ENCODE measurements at places on chromosomes 4 and X.

- no peak for DNase-seq
Measured at GRCh38 chr4:150126201-150126863, 48.1 kb downstream of the DCLK2 start.

DNA sequence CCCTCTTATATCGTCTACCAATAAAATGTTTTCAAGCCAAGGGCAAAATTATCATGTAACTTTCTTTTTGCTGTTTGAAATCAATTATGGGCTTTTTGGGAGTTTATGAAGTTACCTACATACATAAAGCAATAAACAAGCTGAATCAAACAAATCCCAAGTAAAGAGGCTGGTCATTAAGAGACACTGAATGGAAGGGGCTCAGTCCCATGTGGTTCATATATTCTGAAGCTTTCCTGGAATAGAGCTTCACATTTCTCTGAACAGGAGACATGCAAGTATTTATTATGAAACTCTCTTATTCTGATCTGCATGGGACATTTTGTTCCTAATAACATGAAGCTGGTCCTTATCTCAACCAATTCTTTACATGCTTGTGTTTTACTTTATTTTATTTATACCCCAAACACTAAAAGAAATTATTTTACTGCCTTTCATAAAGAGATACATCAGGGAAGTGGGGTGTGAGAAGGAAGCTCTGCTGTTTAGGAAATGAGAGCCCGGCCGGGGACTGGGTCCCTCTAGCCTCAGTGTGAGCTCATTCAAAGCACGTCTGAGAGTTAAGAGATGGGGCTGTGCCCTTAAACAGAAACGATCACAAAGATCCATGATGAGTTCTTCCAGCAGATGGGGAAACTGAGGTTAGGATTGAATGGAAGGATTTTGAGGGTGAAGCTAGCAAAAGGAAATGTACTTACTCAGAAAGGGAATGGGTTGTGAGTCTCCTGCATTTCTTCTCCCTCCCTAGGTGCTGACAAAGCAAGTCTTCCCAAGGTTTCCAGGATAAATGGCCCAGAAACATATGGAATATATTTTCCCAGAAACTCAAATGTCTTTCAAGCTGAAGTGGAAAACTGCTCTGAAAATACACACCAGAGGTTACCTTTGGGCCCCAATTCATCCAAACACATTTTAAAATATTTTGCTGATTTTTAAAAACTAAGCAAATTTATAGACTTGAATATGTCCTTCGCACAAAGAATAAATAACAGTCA lies 93.1 kb upstream of the LNX1 start:
- DNase-seq, result no peak

GRCh38 chrX:153449368-153450113 lies 3.7 kb upstream of the TREX2 start:
- no peak for DNase-seq

DNA sequence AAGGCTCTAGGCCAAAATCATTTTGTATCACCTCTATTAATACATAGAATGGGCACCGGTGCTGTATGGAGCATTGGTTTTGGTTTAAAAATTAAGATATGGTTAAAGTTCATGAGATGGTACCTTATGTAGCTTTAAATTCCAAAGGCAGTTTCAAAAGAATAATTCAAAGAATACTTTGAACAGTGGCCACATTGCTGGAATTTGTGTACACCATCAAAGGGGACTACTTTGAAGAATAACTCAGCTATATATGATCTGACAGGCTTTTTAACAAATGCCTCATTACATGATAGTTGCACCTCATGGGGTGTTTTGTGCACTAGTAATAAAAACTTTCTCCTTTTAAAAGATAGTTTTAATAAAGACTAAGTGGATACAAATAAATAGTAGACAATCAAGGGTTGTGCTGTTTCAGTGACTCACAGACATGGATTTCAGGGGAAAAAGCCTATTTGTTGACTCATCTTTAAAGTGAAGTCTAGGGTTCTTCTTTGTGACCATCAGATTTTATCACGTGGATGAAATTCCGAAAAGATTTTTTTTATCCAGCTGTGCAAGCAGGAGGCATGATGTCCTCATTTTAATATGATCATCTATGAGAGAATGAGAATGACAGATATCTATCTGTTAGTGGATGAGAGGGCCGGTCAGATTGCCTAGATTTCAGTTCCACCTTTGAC lies 12.8 kb downstream of the MTM1 start:
- DNase-seq, result no peak

- no peak for DNase-seq
Measured at GRCh38 chrX:130482871-130483270, 81.1 kb downstream of the RBMX2 start.

DNA sequence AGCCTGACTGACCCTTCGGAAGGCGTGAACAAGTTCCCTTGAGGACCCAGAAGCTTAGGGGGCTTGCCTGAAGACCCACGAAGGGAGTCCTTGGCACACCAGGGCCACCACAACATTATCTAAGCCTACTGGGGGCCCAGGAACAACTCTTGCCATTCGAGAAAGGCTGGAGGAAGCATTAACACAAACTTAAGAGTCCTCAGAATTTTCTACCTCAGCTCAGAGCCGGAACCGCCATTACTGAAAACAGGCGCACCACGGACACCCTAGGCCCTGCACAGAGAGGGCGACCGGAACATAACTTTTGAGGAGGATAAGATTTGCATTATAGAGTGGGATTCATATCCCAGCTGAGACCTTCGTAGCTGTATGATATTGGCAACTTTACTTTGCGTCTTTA lies 229.1 kb downstream of the ADAM29 start:
- DNase-seq, result no peak

DNA sequence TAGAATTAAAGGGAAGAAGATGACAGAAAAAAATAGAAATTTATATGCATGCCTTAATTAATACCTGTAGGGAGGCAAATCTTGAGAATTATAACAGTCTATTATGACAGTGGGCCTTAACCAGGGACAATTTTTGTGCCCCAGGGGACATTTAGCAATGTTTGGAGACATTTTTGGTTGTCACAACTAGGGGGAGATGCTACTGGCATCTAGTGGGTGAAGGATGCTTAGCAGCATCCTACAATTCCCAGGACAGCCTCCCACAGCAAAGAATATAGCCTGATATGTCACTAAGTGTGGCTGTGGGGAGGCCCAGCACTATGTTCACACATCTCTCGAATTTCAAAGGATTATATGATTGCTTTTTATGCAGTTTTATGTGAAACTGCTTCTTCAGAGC lies 10.5 kb downstream of the GPR82 start:
- DNase-seq, result peak; percentile 13

DNA sequence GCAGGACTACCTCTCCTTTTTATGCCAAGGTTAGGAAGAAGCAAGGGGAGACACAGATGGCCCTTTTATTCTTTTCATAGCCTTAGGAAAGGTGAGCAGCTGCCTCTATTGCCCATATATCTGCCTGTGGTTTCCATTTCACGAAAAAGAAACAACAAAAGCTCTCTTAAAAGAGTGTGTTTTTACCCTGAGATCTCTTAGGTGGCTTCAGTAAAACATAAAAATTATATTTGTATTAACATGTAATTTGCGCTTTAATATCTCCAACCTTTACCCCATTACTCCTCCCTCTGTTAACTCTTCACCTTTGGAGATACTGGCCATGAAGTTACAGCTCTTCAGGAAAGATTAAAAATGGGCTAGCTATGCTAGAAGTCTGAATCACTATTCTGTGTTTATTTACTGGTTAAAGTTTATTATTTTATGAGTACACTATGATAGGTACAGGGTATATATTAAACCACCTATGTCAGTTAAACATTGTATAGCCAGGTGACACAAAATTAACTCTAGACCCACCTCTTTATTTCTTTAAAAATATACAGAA lies 15.0 kb upstream of the SULT1B1 start:
- DNase-seq, result no peak

GRCh38 chr4:53150631-53151488 lies 215.0 kb downstream of the SCFD2 start:
- DNase-seq, result no peak

DNA sequence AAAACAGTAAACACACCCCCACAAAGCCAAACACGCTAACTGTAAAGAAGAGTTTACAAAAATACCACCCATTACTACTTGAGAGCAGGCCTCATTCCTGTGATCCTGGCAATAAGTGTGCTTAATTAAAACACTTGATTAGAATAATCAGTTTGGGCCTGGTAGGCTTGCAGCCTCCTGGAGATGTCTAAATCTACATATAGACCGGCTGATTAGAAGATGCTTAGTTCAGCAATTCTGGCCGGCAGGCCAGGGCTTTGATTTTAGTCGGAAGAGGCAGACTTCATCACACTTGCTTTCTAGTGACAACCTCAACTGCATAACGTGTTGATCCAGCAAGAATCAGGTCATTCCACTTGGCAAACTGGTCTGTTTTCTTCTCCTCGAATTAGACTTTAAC lies 114.0 kb downstream of the DCTD start:
- DNase-seq, result no peak

DNA sequence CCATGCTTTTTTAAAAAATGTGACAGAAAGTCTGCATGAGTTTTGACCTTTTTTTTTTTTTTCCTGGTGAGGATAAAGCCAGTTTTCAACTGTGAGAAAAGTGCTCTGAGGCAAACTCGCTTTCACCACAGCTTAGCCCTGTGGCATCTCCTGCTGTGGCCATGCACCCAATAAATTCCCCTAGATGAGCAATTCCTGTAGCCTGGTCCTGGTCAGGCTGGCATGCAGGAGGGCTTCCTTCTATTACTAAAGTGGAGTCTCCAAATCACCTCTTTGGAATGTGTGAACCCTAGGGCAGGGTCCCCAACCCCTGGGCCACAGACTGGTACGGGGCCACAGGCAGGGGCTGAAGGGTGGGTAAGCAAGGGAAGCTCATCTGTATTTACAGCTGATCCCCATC lies 265.4 kb downstream of the RAPGEF2 start:
- DNase-seq, result no peak

DNA sequence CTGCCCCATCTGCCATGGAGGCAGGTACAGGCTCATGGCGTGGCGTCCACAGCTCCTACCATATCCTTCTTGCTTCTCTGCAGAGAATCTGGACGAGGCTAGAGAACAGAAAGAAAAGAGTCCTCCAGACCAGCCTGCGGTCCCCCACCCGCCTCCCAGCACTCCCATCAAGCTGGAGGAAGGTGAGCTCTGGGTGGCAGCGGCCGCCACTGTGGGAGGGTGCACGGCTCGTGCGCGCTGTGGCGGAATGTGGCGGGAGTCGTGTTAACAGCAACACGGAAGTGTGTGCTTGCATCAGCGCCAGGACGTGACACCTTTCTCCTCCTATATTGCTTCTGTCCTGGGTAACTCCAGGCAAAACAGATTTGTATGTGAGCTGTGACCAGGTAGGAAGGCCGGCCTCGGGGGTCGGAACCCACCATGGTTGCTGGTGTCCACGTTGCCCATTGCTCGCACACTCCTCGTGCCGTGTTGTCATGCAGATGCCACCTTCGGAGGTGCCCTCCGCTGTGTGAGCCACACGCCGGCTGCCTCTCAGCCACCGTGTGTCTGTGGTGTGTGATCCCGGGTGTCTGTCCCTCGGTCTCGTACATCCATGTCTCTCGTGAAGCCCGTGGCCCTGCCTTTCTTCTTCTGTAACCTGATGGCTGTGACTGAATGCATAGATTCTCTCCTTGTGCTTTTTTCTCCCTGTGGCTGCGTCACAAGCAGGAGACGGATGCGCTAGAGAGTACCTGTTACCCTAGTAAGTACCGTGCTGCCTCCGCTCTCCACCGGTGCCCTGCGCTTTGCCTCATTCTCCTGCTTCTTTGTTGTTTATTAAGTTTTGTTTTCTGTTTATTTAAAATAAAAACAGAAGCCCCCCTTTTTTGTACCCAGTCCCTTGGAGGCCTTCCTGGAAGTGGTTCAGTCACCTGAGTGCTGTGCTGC lies 37.0 kb downstream of the NOP14 start:
- no peak for DNase-seq

GRCh38 chr4:5839751-5840674 lies 52.9 kb downstream of the CRMP1 start:
- no peak for DNase-seq

DNA sequence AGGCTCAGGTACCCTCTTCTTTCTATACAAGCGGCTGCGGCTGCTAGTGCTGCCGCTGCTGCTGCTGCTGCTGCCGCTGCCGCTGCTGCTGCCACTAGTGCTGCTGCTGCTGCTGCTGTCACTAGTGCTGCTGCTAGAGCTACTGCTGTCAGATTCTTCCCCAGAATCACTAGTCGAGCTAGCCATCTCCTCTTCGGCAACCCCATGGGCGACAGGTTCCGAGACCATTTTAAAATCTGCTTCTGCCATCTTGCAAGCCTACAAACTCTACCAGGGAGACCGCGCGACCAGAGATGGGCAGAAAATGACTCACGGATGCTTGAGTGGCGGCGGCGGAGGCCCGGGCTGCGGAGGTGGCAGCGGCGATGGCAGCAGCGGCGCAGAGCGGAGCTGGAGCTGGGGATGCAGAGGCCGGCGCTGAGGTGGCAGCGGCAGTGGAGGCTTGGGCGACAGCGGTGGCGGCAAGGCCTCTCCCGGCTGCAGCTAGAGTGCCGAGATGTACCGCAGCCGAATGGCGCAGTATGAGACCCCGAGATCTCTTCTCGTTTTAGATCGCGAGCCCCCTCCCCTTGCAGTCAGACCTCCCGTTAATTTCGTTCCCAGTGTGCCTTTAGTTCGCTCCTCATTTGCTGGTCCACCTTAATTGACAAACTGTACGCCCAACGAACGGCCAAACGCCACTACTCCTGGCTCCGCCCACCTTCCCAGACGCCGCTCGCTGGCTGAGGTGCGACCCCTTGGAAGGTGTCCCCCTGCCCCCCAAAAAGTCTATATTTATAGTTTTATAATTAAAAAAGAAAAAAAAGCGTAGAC lies at the start of gene NAP1L3:
Gene NAP1L3, minus strand, starts transcription at position 523 of the 813 bp plus-strand sequence. Its CDS starts 274 bp downstream, at position 249.
- peak; percentile 69 for DNase-seq

DNA sequence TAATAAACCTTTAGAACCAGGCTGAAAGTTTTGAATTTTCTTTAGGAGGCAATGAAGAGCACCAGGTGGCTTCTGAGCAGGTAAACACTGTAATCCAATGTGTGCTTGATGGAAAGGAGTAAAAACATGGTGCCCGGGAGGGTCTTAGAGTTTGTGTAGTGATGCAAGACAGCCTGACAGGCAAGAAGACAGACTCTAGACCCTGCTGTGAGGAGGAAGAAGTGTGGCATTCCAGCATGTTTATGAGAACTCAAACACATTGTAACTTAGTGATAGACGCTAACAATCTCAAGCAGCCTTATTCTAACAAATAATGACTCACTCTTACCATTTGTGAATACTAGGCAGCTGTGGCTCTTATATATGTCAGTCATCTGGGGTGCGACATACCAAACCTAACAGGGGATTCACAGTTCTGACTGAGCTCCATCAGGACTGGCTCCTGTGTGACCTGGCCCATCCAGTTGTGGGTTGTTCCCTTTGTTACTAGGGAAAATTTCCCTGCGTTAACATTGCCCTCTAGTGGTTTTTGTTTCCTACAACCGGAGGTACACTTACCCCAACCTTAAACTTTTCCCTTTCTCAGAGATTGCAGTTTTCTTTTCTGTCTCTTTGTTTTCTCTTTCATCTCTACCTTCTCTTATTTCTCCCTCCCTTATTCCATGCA lies 53.8 kb downstream of the VSIG4 start:
- DNase-seq, result peak; percentile 72

- DNase-seq, result peak; percentile 36
Measured at GRCh38 chr4:121370729-121371325, 10.0 kb downstream of the QRFPR start.

GRCh38 chrX:148049441-148049840 lies 68.3 kb downstream of the FMR1NB start:
- DNase-seq, result peak; percentile 39
